Psoas muscle (tissue), 8 donors: ENCODE measurements at places on chromosomes 6 and 20. TPM values are rescaled to one million over a fixed set of nuclear protein-coding genes. Genes with fewer than 3 reads are reported as not detected.

Gene EMILIN3
- 1.1 TPM for total RNA-seq

DNA sequence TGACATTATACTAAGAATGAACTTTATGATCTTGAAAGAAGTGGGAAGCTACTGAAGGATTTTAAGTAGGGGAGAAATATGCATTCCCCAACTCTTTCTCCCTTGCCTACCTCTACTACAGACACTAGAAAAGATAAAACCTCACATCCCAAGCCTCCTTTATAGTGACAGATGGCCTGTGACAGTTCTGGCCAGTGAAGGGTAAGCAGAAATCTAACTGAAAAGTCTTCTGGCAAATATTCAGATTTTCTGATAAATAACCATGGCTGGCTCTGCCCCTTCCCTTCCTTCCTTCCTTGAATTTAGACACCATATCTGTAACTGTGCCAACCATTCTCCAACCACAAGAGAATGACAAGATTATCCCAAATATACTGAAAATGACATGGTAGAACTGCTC, 10.2 kb upstream of the BEND6 start:
- DNase-seq: no peak
- H3K4me1 ChIP-seq: no peaks in the 10 kb centered on the region
- H3K4me3 ChIP-seq: no peak overlapping the region
- H3K27me3 ChIP-seq: no peaks in the 10 kb centered on the region
- H3K36me3 ChIP-seq: no peaks in the 10 kb centered on the region

Gene MYH7B
- 101 TPM for total RNA-seq

Gene PRDM1
- 1.9 TPM for total RNA-seq

DNA sequence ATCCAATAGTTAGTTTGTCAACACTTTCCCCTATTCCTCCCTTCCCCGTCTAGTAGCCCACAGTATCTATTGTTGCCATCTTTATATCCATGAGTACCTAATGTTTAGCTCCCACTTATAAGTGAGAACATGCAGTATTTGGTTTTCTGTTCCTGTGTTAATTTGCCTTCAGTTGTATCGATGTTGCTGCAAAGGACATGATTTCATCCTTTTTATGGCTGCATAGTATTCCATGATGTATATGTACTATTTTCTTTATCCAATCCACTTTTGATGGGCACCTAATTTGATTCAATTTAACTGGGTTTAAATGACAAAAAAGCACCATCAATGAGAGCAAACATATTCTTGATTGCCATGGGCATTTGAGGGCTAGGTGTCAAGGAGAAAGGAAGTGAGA, 321.5 kb upstream of the TBX18 start:
- no peak overlapping the region for H3K27ac ChIP-seq
- H3K4me1 ChIP-seq: no peaks in the 10 kb centered on the region
- H3K27me3 ChIP-seq: no peaks in the 10 kb centered on the region
- no peak overlapping the region for H3K4me3 ChIP-seq
- no peak for DNase-seq
